ENCODE measurements at places on chromosomes 5 and 9.
A peak's percentile ranks its signal among the peaks of the same experiment; 100 is the strongest.

- DNase-seq = no peak
These were observed 110.9 kb downstream of the KCNIP1 start for GRCh38 chr5:170614720-170615119.

DNA sequence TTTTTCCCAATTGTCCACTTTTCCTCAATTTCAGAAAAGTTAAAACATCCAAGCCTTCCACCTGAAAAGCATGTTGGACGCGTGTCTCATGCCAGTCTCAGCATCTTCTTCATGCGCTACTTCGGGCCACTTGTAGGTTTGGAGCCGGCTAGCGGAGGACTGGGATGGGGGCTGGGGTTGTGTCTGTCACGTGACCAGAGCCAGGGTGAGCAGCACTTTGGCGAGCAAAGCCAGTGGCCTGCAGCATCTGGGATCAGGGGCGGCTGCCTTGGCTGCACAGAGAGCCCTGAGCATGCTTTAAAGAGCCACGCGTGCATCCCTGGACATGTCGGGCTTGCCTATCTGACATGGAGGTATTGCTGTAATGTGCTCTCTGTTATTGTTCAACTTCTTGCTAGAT, 41.2 kb downstream of the SLC6A3 start:
- no peak for DNase-seq

DNA sequence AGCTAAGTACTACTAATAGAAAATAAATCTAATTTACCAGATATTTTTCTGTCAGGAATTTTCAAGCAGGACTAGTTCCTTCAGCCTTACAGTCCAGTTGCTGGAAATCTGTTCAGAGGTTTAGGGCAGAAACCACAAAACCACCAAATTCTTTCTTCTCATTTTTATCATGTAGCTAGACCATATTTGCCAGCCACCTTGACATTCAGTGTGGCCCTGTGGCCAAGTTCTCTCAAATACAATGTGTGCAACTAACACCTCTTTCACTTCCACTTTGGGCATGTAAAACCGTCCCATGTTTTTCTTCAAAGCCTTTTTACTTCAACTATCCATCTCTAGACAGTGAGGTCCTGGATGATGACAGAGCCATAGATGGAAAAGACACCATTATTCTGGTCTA, 1133.2 kb upstream of the CDH18 start:
- DNase-seq = no peak

- DNase-seq = no peak
These were observed 233.3 kb downstream of the ZNF608 start for GRCh38 chr5:124512952-124513632.

DNA sequence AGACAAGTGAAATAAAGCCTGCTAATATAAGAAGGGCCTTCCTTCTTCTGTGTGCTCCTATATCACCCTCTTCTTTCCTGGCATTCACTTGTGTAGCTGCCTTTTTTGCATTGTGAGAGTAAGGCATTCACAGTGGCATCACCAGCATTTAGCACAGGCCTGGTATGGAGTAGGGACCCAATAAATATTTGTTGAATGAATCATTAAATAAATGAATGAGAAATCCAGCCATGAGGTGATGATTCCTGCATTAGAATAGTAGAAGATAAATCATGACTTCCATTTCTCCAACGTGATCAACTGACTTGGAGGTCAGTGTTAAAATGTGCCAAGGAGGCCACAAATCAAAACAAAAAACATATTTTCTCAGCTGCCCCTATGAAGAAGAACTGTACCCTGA, 3.9 kb downstream of the PLPPR1 start:
- DNase-seq = no peak

- DNase-seq = no peak
These were observed 122.0 kb downstream of the DAB2IP start for GRCh38 chr9:121773286-121773953.

DNA sequence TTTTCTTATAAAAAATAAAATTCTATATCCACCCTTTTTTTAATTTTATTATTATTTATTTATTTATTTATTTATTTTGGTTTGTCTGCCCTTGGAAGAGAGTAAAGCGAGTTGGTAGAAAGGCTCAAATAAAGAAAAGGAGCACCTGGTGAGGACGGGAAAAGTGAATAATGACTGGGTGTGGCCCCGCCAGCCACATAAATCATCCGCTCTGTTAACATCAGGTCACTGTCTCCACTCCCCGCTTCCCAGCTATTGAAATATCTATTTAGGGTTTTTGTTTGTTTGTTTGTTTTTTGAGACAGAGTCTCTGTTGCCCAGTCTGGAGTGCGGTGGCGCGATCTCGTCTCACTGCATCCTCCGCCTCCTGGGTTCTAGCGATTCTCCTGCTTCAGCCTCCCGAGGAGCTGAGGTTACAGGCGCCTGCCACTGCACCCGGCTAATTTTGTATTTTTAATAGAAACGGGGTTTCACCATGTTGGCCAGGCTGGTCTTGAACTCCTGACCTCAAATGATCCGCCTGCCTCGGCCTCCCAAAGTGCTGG, 844 bp downstream of the POLR3G start:
- DNase-seq = no peak

- DNase-seq = no peak
These were observed 25.2 kb downstream of the DUSP1 start for GRCh38 chr5:172745838-172746237.

GRCh38 chr9:114225561-114226212, 70.3 kb downstream of the COL27A1 start:
- no peak for DNase-seq

DNA sequence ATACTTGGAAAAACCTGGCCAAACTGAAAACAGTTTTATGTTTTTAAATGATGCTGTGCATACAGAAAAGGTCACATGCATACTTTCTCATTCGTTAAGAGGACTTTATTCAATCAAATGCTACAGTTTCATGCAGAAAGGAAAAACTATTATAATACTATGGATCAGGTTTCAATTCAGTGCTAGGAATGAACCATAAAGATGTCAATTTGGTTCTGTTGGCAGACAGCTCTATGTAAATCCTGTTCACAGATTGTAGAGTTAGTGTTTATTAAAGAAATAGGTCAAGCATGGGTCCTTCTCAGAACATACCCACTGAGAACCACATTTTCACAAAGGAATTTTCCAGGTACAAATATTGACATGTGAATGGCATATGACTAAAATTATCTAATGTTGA, 57.1 kb downstream of the RETREG1 start:
- DNase-seq = no peak

DNA sequence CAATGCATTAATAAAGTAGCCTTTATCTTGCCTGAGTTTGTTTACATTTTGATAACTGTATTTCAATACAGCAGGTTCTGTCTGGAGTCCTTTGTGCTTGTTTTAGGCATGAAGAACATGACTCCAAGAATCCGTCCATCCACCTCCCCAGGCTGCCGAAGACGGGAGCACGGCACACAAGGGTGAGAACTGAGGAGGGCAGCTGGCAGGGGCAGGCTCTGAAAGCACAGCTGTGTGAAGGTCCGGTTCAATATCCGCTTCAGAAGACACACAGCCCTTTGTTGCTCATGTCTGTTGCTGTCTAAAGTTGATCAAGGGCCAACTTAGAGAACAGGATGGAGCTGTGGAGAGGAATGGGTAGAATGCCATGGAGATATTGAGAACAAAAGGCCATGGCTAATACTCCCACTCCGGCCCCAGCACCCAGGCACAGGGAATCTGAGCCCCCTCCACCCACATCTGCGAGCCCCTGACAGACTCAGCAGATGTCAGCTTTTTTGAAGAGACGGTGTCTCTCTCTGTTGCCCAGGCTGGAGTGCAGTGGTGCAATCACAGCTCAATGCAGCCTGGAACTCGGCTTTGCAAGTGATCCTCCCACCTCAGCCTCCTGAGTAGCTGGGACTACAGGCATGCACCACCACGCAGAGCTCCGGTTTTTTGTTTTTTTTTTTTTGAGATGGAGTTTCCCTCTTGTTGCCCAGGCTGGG, 58.5 kb upstream of the GNE start:
- DNase-seq = no peak

DNA sequence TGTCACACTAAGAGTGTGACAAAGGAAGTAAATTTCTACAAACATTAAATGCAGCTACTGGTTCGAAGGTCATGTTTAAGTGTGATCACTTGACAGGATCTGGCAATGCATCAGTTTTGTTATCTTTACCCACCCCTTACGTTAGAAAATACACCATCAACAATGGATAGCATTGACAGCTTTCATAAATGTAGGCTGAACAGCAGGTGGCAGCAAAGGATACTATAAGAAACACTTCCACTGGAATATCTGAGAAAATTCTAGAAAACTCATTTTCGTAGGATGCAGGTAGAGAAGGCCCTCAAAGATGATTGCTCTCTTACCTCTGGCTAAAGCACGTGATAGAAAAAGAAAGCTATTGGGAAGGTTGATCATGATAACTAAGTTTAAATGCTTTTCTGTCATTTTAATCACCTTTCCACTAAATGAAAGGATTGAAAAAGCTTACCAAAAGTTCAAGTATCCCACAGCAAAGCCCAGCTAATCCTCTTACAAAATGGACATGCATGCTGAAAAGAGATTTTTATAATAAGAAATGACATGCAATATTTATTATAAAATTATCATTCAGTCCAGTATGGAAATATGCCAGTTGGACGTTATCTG, 292.5 kb downstream of the PARP8 start:
- no peak for DNase-seq

- DNase-seq = no peak
These were observed 219.3 kb downstream of the SMARCA2 start for GRCh38 chr9:2234371-2234893.

GRCh38 chr9:115192835-115193525, 75.0 kb upstream of the TNC start:
- DNase-seq = no peak

- no peak for DNase-seq
These were observed 416.2 kb downstream of the ENC1 start for GRCh38 chr5:74224331-74224730.

DNA sequence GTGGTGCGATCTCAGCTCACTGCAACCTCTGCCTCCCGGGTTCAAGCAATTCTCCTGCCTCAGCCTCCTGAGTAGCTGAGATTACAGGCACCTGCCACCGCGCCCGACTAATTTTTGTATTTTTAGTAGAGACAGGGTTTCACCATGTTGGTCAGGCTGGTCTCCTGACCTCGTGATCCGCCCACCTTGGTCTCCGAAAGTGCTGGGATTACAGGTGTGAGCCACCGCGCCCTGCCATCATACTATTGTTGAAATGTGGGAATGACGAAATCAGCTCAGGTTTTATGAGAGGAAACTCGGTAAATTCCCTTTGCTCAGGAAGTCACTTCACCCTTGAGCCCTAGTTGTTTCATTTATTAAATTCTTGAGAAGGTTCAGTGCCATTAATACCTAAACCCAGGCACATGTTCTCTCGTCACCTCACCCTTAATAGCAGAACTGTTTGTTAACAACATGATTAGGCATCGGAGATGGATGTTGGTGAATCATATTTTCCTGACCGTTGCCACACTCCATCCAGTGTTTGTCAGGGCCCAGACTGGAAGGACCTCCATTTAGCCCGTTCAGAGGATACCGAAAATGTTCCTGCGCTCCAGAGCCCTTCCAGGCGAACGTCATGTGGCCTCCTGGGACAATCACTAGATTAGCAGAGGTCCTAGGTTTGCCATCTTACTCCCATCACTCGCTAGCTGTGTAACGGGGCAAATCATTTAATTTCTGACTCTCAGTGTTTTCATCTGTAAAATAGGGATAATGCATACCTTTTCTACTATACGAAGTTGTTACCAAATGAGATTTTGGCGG, 20.0 kb upstream of the CREBRF start:
- peak; percentile 9 for DNase-seq

DNA sequence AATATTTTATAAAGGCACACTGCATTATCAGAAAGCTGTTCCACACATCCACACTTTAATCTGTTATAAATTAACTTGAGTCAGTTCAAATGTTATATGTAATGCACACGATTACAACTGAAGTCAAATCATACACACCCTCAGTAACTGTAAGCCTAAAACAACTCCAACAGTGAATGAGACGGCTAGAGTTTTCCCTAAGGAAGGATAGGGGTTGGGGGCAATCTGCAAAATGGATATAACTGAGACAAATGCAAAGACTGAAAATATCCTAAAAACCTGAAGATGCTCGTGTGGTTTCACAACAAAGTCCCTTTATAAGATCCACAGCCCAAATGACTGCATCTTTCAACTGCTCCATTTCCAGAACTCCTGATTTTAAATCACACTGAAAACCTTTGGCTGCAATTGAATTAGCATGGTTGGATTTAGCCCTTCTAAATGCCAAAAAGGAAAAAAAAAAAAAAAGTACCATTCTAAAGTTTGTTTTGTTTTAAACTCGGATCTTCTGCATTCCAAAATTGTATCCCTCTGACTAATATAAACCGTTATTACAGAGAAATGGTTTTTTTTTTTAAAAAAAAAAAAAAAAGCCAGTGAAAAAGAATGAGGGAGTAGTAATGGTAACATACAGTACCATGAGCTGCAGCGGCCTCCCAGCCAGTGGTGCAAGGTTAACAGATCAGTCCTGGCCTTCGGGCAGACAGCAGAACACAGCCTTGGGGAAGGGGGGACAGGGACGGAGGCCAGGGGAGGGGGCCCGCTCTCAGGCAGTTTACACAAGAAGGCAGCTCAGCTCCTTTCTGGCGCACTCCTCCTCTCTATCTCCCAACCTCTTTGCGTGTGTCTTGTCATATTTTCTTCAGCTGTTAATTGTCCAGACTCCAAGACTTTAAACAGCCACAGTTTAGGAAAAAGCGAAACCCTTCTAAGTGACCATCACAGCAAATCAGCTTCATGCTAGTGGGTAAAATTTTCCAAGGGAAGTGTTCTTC, 166.1 kb downstream of the BNC2 start:
- no peak for DNase-seq

DNA sequence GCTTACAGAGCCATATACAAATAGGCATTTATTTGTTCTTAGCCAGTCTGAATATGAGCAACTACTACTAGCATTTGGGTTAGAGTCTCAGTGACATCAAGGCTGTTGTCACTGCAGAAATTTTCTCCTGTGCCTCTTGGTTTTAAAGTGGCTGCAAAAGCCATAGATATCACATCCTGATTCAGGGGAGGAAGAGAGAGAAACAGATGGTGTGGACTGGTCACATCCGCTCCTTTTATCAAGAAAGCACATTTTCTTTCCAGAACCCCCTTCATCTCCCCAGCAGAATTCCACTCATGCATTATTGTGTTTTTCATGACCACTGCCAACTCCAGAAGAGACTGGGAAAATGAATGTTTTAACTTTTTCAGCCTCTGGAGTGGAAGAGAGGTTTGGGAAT, 69.8 kb downstream of the PTTG1 start:
- DNase-seq = no peak

DNA sequence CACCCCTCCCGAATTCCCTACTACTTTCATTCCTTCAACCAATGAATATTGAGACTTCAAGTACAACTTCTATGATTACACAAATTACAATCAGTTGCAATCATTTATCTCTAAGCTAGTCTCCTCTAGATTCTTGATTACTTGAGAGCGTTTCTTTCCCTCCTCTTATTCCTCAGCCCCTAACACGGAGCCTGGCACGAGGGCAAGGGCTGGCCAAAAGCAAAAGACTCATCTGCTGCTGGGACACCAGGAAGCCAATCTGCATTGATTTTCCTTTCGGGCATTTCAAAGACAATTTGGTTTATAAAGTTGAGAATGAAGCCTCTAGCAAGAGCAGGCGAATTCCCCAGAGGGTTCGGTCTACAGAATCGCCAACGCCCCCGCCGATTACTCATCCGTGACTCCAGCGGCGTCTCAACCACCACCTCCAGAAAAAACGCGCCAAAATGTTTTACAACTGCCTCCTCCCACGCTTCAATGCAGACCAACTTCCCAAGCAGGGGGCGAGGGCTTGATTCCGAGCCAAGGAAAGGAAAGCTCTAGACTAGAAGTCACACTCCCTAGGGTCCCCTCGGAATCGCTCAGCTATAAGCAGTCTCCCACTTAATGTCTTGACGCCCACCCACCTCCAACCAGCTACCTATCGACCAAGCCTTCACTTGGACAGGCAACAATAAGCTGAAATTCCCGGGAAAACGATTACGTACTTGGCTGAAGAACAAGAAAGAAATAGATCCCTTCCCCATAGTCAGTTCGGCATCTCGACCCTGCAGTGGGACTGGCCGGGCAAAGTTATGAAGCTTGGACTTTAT, 1.5 kb downstream of the PCSK1 start:
- DNase-seq = peak; percentile 20

All from stimulated activated CD4-positive, alpha-beta T cell treated with anti-CD3 and anti-CD28 coated beads, Interleukin-12 subunit alpha, Interleukin-12 subunit beta, amount 100 ng/mL, for 24 hours (primary cell).